ENCODE measurements at places on chromosomes 6 and 20.

- no peak for DNase-seq
Measured at GRCh38 chr6:109879521-109879920, 98.6 kb upstream of the GPR6 start.

- DNase-seq, result no peak
Measured at GRCh38 chr20:23282546-23282945, 68.0 kb upstream of the NXT1 start.

GRCh38 chr6:169827290-169827717, 75.9 kb downstream of the ERMARD start:
- no peak for DNase-seq

DNA sequence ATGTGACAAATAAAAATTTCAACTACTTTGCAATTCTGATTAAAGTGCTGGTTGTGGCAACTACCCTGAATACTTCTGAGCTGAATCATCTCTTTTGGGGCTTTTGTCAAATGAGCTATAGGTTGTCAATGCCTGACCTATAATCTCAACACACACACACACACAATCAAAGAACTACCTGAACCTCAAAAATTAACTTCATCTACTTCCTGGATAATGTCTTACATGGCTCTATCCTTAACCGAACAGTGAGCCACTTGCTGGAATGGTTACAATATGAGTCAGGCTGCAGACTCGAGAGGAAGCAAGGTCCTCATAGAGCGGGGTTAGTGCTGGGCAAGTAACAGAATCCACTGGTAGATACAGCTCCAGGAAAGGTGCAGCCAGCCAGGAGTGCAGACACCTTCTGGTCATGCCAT, 70.6 kb upstream of the DST start:
- peak; percentile 90 for DNase-seq

GRCh38 chr6:117711369-117711768, 36.1 kb downstream of the NUS1 start:
- DNase-seq, result no peak

DNA sequence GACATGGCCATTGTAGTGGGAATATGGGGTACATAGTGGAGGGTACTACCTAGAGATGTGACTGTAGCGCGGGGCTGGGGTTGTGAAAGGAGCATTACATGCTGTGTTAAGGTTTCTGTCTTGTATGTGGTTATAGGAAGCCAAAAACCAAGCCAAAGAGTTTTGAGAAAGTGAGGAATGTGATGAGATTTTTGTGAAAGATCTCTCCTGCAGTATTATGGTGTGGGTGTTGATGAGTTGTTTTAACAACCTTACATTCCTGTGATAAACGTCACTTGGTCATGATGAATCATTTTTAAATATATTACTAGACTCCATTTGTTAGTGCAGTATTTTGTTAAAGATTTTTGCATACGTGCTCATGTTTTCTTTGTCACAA, 48.9 kb downstream of the ZFAND3 start:
- DNase-seq, result peak; percentile 75

DNA sequence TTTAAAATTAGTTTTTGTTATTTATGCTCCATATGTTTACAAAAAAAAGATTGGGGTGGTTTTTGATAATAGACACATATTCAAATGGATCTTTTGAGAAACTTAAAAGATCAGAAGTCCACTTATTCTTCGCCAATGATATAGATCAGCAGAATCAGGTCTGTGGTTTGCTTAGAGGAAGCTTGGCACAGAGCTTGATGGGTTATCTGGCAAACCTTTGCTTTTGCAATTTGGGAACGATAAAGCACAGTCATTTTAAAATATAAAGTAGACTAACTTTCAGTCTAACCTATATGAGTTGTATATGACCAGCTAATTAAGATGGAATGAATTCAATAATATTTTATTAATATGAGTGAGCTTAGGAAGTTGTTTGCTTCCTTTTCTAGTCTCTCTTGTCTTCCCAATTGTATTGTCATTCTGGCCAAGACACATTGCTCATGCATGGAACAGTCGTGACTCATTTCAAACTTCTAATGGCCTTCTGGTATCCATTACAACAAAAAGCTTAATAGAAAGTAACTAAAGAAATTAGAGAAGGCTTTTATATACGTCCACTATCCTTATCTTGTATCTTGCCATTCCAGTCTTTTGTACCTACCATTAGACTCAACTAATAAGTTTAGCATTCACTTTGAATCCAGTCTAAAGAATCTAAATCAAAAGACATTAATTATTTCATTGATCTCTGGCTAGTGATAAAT, 118.7 kb downstream of the TBX18 start:
- DNase-seq, result peak; percentile 41

DNA sequence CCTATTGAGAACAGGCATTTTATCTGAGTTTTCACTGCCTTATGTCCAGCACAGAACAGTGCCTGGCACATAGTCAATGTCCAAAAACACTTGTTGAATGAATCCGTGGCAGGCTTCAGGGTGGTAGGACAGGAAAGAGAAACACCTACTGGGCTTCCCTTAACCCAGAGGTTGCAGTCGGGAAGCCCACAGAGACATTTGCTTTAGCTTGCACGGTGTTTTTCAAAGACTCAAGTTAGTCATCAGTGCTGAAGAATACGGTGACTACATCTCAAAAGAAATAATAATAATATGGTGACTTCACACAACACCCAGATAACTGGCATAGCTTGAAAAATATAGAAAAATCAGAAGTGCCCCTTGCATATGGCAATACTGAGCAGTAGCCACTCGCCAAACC, 160.4 kb downstream of the CD83 start:
- no peak for DNase-seq

GRCh38 chr20:31567380-31567720, 37.7 kb upstream of the ID1 start:
- no peak for DNase-seq

DNA sequence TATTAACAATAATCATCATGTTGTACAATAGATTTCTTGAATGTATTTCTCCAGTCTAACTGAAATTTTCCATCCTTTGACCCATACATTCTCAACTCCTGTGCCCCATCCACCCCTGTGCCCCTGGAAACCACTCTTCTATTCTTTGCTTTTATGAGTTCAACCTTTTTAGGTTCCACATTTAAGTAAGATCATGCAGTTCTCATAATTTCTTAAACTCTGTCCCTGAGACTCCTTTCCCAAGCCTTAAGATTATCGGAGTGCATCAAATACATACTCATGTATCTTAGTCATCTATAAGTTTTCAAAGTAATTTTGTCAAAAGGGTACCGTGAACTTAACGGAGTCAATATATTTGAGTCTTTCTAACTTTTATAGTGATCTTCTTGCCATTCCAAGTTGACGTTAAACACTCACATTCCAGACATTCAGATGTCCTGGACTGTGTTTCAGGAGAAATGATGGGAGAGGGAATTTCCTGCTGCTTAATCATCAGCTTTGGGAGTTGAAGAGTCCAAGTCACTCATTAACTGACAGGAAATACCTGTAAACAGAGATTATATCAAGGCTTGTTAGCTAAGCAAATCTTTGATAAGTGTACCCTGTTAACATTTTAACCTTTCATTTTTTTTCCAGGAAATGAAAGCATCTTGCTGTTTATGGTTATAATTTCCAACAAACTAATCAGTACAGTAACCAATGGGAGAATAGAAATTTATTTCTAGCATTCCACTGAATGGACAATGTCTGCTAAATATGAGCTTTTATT, 73.3 kb downstream of the ADGRG6 start:
- peak; percentile 83 for DNase-seq

GRCh38 chr6:72272958-72273357, 348.9 kb upstream of the KCNQ5 start:
- DNase-seq, result peak; percentile 24

DNA sequence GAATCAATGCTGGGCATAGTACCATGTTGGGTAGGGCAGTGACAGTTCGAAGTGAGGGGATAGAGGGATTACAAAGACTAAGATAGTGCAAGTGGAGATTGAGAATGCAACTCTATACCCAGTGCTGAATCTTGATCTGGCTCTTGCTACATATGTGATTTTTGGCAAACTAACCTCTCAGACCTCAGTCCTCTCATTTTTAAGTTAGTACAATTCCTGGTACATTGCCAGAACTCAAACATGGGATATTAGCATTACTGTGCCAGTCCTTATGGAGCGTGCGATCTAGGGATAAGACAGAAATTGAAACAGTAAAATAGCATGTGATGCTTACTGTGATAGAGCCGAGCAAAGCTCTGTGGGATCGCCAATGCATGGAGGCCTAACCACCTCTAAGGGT, 188.4 kb downstream of the MTFR2 start:
- DNase-seq, result no peak

DNA sequence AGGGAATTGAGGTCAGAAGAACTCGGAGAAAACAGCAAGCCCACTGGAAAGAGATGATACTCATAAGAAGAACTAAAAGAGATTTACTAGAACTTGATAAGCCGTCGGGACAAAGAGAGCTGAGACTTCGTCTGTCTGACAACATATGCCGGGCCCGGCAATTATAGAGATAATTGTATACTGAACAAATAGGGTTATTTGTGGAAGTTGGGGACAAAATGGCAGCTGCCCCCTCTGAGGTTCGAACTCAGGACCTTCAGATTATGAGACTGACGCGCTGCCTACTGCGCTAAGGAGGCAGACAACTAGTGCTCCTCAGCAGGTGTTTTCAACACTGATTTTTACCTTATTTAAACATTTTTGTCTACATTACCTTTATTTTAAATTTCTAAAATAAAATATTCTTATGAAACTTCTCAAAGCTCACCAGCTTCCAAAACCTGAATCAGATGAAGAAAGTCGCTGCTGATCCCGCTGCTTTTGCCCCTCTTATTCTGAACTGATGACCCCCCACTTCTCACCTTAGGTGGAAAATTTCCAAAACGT, 29.3 kb upstream of the TRIM27 start:
- peak; percentile 65 for DNase-seq

DNA sequence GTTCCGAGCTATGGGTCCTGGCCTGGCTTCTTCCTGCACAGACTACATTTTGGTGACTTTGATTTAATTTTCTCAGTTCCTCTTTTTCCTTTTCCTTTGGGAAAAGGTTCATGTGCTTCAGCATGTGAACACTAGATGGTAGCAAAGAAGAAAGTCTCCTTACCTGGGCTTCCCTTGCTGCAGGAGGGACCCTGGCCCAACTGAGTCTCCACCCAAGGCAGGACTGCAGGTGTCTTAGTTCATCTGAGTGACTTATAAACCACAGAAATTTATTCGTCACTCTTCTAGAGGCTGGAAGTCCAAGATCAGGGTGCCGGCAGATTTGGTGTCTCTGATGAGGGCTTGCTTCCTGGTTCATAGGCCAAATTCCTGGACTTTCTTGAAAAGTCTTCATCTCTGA, 163.2 kb downstream of the SYCP2 start:
- DNase-seq, result no peak

- DNase-seq, result no peak
Measured at GRCh38 chr6:108804956-108805355, 43.3 kb upstream of the ARMC2 start.

DNA sequence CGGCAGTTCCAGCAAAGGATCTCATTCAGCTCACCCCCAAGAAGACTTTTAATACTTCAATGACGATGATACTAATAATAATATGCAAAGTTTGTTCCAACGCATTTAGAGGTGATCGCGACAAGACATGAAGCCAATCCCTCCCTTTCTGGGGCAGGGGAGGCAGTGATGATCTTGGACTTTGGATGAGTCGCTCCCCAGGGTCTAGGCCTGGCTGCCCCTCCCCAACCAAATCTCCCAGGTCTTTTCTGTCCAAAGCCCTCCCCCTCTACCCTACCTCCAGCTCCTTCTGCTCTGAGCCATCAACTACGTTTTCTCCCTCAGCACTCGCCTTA, 33.9 kb downstream of the HLA-A start:
- no peak for DNase-seq

DNA sequence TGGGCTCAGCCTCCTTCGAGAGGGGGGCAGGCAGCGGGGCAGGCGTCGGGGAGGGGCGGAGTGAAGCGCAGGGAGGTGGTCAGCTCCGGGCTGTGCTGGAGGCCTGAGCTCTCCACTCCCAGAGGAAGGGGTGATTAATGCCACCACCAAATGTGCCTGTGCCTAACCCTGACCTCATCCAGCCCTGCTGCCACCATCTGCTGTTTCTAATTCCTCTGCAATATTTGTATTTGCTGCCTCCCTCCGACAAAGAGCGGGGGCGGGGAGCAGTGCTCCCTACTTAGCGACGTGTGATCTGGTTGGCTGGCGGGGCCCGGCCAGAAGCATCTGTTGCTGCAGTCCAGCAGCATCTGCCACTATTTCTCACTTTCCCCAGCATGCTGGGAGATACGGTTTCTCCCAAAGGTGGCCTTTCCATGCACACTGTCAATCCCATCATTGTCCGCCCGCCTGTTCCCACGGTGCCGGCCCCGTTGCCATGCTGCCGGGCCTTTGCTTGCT, 47.0 kb downstream of the DLL1 start:
- DNase-seq, result no peak

- peak; percentile 45 for DNase-seq
Measured at GRCh38 chr20:20237093-20237959, 130.6 kb upstream of the INSM1 start.

- DNase-seq, result no peak
Measured at GRCh38 chr20:57611586-57612311, 8.5 kb downstream of the ZBP1 start.

DNA sequence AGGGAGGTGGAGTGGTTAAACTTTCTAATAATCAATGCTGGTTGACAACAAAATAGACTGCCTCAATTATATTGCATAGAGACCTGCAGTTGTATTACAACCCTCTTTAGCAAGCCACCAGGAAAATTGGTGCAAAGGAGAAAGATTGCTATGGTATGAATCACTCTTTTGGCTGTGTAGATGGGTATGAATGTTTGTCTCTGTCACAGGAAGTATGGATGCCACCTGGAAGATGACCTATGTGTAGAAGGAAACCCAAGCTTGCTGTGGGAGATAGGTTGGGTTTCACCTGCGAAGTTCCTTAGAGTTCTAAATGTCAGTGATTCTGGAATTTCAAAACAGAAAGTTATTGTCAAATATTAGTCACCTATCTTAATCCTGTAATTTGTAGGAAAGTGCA, 134.6 kb downstream of the SOBP start:
- no peak for DNase-seq

GRCh38 chr20:24956001-24956841, 7.2 kb downstream of the CST7 start:
- no peak for DNase-seq

DNA sequence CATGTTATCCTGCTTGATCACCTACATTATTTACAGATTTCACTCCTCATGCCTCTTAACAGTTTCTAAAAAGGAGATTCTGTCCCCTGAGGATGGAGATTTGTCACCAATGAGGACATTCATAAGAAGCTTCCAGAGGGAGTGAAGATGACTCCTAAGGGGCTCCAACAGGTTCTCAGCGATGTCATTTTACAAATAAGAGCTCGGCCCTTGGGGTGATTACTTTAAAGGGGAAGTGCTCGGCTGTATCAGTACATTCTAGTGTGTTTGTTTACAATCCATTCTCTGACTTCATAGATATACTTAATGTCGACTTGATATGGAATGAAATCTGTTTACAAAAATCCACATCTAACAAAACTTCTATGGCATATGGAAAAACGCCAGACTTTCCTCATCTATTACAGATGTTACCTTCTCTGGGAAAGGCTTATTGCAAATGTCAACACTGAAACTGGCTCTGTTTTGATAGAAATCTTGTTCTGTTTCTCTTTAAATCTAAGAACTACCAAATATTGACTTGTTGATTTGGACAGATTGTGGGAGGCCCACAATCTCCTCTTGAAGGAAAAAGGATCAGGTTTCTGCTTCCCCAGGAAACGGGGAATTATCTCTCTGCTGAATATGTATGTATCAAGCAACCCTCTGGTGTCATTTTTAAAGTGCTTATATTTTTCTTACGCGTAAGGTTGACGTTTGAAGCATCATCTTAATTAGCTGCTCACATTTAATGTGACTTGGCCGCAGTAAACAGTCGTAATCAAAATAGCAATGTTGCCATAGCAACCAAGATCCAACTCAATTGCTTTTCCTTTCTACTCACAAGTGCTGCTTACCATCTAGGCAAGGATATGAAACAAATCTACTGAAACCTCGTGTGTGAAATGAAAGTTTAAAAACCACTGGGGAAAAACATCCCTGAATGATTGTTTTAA, 95.7 kb downstream of the SHLD1 start:
- DNase-seq, result peak; percentile 49

All from astrocyte of the hippocampus (primary cell).